ENCODE measurements at places on chromosomes 3 and 15.
A peak's percentile ranks its signal among the peaks of the same experiment; 100 is the strongest.

DNA sequence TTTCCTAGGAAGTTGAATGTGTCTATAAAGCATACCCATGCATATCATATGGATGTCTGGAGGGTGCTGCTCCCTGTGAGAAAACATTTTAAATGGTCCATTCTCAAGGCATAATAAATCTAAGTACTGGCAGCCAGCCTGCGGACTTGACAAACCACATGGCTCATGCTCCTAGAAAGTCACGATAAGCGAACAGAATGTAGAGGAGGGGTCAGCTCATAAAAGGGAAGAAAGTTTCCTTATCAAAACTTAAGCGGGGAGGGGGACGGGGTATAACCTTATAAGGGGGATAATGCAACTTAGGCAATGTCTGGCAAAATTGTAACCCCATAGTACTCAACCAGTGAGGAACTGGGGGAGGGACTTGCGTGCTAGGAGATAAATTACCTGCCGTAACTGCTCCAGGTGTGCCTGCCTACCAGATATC is 159.8 kb upstream of the LMCD1 start:
- DNase-seq = no peak

DNA sequence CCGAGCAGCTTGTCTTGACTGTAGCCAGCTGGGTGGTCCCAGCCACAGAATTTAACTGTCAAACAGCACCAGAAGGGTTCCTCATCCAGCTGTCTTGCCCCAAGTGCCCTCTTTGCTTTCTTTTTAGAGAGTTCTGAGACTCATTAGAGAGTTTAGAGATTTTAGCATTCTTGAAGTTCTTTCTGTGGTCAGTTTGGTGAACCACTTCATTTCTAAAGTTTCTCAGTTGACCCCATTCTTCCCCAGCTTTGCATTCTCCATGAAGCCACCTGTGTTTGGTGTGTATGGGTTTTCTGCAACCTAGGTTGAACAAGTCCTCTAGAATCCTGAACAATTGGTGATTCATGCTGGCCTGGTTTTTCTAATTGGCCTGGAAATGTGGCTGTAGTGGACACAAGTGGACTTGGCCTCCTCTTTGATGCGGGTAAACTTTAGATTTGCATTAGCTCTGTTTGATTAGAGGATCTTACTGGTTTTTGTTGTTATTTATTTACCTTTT is 33.7 kb downstream of the FLNB start:
- peak; percentile 95 for DNase-seq

DNA sequence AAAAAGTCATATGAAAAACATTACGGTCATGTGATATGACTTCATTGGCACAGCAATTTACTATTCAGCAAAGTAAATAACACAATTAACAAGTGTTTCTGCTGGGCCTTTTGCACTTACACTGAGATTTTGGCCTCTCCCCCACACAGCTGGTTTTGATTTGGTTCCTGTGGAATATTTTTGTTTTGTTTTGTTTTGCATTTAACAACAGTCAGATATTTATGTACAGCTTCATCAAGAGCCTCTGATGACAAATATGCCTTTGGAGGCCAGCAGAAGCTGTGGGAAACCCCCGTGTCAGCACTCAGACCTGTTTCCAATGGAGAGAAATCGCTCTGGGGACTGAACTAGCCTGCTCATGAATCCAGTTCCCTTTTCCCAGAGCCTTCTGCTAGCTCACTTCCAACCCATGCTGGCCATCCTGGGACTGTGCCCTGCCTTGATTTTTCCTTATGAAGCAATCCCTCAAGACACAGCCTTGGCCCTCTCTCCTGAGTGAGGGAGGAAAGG is 161.9 kb downstream of the ATG7 start:
- peak; percentile 78 for DNase-seq

DNA sequence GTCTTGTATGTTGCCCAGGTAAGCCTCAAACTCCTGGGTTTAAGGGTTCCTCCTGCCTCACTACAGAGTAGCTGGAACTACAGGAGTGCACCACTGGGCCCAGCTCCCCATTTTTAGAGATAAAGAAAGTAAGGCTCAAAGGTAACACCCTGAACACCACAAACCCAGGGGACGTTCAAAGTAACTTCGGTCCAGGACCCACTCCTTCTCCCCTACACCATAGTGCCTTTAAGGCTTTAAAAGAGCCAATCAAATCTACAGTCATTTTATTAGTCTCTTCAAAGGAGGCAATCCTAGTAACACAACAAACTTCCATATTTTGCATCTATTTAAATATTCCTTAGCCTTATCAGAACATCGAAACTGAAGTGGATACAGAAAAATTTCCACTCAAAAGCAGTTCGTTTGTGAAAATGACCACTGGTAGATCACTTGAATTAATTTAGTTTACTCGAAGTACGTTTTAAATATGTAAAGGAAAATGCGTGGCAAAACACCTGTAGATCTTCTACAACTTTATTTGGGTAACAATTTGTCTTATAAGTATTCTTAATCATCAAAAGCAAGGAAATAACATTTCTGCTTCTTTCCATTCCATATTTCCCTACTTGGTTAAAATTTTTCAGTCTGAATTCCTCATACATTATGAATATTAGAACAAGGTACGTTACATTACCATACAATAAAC is 1.8 kb downstream of the STAG1 start:
- DNase-seq = peak; percentile 19

- DNase-seq = peak; percentile 59
These were observed 33.3 kb downstream of the CCNB2 start for GRCh38 chr15:59138243-59138642.

GRCh38 chr15:38297623-38298388 is 45.2 kb downstream of the SPRED1 start:
- peak; percentile 45 for DNase-seq

DNA sequence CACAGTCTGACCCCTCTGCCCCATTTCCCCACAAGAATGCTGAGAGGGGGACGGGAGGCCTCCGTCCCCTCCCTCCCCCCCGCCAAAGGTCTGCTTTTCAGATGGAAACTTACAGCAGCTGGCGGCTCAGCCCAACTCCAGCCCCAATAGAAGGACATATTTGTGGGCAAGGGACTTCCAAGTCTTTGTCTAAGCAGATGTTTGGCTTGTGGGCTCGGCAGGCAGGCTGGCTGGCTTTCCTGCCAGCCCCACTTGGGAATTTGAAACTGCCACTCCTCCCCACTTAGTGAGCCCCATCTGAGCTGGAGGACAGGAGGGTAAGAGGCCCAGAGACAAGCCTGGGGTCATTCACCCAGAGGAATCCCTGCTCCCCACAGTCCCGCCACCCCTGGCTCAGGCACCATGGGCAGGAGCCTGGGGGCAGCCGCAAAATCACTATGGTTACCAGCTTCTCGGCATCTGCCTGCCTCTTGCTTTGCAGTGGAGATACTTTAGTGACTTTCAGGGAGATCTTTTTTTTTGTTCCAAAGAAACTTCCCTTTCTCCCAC is 53.6 kb downstream of the LMCD1 start:
- DNase-seq = peak; percentile 99

DNA sequence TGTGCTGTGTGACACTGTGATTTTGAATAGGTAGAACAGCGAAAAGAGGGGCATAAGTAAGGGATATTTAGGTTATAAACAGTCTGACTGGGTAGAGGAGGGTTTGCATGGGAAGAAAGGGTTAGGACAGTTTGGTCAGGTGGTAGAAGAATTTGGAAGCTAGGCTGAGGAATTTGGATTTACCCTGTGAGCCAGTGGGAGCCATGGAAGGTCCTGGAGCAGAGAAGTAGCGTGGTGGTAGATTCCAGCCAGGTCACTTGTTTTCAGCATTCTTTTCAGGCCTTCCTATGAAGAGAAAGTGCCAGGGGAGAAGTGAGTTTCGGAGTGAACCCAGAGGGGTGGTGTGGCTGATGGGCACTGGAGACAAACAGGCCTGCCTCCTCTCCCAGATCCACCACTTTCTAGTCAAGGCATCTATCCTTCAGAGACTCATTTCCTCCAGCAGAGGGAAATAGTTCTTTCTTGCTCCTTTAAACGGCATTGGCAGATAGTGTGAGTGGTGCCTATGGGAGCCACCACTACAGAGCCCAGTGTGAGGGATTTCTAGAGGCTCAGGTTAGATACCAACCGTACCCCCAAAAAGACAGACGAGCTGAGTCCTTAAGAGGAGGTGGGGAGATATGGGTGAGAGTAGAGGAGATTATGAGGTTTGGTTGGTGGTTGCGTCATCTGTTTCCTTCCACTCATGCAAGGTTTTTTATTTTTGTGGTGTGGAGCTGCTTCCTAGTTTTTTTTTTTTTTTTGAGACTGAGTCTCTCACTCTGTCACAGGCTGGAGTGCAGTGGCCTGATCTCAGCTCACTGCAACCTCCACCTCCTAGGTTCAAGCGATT is 21.2 kb downstream of the PXK start:
- DNase-seq = peak; percentile 51

DNA sequence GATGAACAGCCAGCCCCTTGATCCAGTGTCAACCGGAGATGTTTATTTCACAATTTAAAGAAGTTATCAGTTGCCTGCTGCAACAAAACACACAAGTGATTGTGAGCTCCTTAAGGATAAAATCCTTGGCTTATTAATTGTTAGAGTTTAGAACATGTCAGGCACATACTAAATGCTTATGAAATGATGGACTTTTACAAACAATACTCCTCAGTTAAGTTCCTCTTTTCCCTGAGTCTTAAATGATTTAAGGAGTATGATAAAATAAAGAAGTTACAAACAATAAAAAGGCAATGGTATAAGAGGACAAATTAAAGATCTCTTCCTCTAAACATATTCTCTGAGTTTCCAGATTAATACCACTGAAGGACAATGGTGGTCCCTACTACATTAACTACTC is 5.7 kb downstream of the GHSR start:
- DNase-seq = no peak

DNA sequence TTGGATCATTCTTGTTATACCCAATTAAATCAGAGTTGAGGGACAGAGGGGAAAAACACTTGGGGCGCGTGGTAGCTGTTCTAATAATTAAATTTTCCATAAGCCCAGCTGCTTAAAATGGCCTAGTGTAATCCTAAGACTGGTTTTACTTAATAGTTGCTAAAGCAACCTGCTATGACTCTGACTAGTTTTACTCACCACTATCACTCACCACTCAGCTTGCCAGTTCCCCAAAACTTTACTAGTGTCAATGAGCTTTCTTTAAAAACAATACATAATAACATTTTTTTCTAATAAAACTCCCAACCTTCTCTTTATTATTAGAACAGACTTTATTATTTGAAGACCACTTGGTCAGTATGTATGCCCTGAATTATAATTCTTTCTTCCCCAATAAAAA is 49.6 kb downstream of the ECT2 start:
- DNase-seq = no peak

DNA sequence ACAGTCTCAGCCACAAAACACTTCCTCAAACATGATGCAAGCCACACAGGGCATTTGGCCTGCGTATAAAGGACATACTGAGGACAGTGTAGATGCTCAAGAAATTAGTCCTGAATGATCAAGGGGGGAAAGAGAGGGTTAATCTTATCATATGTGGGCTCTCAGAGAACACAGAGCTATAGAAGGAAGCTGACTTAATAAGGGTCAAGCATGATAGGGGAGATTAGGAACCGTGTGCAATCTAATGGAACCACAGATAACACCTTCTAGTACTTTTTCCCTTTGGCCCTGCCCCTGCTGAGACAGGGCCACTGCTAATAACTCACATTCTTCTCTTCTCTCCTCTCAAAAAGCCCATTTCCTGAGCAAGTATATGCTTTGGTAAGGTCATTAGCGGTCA is 114.1 kb upstream of the ADAMTS9 start:
- DNase-seq = no peak

- DNase-seq = peak; percentile 42
These were observed 385.3 kb downstream of the NTRK3 start for GRCh38 chr15:87871258-87871681.

DNA sequence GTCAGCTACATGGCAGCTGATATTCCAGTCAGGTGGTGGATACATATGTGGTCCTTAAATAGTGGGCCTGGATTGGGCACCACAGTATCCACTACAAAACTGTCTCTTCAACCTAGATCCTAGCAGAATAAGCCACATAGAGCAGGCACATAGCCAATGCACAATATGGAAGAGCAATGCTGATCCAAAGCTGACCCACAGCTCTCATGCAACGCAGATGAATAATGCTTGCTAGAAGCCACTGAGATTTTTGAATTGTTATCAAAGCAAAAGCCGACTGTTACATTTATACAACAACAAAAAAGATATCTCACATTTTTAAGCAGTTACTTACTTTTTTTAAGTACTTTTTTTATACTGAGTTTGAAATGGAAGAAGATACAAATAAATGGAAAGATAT is 11.2 kb downstream of the CNTN3 start:
- no peak for DNase-seq

DNA sequence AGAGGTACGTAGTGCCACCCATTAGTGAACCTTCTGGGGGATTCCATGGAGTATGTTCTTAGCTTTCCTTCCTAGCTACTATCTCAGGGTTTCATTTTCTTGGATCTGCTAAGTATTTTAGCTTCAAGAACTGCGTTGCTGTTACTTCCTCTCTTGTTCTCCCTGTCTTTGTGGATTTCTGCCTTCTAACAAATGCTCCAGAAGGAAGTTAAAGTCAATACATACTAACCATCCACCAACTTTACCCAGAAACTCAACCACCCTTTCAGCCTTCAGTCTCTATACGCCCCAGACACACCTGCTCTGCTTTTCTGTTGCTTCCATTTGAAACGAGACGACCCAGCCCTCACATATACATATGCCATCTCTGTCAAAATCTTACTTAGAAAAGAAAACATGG is 2.4 kb upstream of the KLF13 start:
- DNase-seq = no peak

DNA sequence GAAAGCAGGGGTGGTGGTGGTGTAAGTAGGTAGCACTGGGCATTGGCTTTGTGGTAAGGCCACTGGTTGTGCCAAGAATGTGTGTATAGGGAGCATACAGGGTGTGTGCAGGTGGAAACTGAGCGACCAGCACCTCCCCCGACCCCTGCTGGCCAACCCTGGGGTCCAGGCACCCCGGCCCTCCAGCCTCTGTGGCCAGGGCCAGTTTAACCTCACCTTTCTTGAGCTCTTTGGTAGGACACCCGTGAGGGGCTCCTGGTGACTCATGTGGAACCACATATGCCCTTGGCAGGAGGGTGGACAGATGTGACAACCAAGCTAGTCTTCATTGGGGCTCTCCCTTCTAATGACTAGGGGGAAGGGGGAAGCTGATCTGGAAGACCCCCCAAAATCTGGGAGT is 19.5 kb downstream of the SHF start:
- no peak for DNase-seq

GRCh38 chr3:105369500-105370371 is 3.0 kb downstream of the ALCAM start:
- peak; percentile 79 for DNase-seq

GRCh38 chr15:92821491-92822116 is 78.5 kb upstream of the CHD2 start:
- DNase-seq = peak; percentile 36

DNA sequence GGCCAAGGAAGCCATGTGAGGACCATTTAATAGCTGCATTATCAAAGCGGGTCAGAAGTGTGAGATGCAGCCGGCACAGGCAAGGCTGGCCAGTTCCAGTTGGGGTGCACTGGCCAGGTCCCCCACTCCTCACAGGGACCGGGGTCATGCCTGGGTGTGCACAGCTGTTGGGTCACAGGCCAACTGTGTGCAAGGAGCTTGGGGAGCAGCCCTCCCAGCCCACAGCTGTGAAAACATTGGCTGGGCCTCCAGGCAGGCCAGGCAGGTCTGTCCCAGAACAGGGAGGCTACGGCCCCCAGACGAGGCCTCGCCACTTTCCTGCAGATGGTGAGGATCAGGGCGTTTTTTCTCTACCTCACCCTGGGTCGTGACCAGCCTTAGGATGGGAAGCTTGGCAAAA is 521.0 kb downstream of the NTRK3 start:
- DNase-seq = no peak

Data from RPMI7951 (cell line).